Kidney (tissue), 22 donors: ENCODE measurements at places on chromosomes 1 and 21.

DNA sequence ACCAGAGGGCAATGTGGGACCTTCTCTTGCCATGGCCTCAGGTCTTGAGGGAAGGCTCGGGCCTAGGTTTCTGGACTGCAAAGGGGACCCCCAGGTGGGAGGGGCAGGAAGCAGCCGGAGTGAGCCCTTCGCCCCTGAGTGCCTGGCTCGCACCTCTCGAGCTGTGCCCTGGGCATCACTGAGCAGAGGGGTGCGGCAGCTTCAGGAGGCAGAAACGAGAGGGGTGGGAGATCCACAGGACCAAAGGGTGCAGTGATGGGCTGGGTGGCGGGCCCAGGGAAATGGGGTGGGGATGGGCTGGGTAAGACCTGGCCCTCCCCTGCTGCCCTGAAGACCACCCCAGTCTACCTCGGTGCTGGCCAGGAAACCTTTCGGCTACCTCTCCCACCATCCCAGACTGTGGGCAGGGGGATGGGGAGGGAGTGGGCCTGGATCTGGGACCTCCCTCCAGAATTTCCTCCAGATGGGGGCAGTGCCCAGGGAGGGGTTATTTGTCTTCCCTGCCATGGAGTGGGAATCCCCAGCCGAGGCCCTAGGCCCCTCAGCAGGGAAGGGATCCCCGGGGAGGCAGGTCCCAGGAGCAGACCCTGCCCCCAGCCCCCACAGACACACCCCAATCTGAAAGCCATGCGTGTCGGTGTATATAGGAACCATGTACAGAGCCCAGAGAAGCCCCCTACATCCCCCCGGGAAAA is 21.3 kb downstream of the A3GALT2 start:
- DNase-seq, result no peak

GRCh38 chr1:117621316-117621715 is 15.5 kb downstream of the TENT5C start:
- no peak for DNase-seq

DNA sequence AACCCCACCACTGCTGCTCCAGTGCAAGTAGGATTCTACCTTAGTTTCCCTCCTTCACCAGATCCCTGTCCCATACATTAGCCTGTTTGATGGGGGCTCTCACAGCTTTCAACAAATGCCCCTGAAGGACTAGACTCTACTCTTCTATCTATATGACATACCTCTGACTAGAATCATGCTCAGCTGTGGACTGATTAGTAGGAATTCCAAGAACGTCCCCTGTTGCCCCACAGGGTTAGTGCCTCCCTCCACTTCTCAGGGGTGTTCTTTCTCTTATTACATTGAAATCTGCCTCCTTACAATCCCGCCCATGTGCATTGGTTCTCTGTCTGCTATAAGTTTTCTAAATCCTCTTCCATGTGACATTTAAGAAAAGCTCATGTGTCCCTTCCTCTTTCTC is 375.9 kb upstream of the DUSP10 start:
- no peak for DNase-seq

DNA sequence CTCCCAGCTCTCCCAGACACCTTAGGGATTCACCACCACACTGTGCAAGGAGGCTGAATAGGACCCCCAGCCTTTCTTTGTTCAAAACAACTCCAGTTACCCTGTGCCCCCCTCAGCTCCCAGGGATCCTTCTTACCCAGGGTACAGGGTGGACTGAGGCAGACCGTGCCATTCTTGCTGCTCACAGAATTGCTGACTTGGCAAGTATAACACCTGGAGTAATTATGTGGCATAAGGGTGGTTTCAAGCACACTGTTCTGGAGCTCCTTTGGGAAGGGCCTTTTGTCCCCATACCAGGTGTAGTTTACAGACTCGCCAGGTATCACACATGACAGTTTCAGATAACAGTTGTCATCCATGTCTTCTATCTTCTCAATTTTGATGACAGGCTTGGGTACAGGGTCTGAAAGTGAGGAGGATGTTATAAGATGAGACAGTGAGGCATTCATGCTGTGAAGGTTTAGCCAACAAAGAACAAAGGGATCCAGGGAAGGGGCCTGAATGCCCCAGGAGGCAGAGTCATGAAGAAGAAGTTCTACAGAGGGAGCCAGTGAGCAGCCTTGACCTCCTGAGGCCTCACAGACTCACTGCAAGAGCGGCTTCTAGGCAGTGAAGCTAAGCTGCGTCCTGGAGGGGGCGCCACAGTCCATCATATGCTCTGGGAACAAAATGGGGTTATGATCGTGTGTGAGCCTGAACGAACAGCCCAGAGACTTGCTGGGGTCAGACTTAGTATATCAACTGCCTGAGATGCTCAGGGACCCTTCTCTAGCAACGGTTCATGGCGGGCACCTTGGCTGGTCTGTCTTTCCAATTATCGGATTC is 30.3 kb downstream of the CD48 start:
- peak; percentile 80 for DNase-seq

DNA sequence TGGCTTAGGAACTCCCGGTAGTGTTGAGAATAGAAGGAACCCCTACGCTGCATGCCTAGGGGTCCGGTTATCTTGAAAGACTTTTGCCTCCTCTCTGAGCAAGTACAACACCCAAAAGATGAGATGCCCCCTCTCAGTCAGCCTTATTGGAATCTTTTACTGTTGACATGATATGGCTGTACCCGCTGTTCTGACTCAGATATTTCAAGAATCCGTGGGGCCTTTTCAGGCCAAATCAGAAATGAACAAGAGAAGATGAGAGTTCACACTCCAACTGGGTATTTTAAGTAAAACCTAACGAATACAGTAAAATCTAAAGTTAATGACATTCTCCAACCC is 164.2 kb downstream of the PPIAL4G start:
- DNase-seq, result peak; percentile 14

GRCh38 chr1:199073166-199073565 is 434.3 kb downstream of the PTPRC start:
- no peak for DNase-seq
